ENCODE measurements at places on chromosomes 2 and 18.

GRCh38 chr18:57856128-57856527 is 53.0 kb upstream of the ATP8B1 start:
- no peak for DNase-seq

DNA sequence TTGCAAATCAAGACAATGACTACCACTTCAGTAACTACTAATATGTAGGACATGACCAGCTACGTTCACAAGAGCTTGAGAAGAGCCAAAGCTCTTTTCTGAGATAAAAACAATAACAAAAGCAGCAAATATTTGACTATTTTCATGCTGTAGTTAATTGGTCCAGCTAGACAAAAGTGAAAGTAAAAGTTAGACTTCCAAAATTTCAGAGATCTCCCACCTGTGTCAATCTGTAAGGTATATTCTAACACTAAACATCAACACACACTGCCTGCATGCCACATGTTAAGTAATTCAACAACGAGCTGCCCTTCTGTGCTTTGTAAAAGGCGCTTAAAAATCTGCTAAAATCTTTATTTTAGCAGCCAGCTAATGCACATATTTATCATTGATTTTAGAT is 185.9 kb downstream of the SLC39A10 start:
- no peak for DNase-seq

DNA sequence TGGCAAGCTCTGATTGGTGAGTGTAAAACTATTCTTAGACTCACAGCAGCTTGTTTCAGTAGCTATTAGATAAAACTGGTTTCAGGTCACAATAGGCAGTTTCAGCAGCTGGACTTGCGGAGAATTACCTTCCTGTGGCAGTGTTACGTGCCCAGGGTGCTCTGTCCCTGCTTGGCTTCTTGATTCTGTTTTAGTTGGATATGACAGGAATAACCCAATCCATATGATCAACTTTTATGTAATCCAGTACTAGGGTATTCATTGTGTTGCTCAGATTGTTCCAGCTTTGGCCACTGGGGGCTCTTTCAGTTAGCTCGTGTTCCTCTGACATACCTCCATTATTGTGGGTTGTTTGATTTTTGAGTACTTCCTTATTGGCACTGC is 43.1 kb downstream of the INPP4A start:
- DNase-seq: no peak

DNA sequence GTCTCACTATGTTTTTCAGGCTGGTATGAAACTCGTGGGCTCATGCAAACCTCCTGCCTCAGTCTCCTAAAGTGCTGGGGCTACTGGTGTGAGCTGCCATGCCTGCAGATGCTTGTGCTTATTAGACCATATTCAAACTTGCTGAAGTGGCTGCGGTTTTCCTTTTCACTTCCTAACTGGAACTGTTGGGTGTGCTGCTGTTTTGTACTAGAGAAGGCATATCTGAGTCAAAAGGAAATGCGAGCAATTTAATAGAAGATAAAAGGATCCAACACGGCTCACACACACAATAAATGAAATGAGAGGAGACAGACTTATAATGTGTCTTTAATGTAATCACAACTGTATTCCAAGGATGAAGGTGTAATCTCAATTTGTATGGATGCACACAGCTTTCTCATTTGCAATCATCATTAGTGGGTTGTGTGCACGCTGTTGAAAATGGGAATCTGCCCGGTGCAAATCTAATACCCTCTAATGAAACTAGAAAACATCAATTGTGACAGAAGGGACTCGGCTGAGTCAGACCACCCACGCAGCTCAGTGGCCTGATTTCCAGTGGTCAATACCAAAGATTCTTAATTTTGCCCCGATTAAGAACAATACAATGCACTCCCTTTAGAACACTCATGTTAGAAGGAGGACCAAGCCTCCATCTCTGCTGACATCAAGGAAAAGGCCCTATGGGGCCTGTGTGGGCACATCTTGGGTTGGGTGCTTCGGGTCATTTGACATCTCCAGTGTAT is 532.7 kb downstream of the TDRD15 start:
- peak; percentile 84 for DNase-seq

GRCh38 chr2:181465676-181466375 is 8.6 kb downstream of the ITGA4 start:
- DNase-seq: no peak

DNA sequence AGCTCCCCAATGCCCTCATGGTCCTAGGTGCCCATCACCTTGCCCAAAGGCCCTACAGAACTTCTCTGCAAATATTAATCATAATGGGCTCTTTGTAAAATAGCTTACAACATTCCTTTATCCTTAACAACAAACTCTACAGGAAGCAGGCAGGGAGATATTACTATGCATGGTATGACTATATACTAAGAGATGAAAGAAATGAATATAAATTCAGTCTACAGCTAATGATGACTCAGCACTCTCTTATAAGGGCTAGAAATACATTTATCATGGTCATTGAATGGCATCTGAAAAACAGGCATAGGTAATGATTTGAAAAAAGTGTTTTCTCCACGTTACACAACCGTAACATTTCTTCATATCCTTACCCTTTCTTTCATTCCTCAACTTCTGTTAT is 254.8 kb upstream of the DSEL start:
- DNase-seq: no peak

DNA sequence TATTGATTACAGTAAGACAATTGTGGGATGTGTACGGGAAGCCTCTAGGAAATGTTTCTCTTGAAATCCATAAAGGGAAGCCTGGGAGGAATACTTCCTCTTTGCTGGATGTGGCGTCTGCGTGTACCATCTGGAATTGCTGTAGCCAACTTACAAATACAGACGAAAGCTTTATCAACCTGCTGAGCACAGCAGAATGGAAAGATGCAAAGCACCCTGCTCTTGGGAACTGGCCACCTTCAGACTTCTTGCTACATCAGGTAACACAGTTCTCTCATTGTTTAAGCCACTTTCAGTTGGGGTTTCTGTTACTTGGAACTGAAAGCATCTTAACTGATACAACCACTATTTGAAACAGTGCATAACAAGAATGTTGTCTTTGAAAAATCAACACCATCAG is 213.8 kb downstream of the HRH4 start:
- no peak for DNase-seq

GRCh38 chr2:204116159-204116792 is 179.7 kb downstream of the ICOS start:
- peak; percentile 42 for DNase-seq

GRCh38 chr2:144518748-144519596 is 947 bp downstream of the ZEB2 start:
- DNase-seq: peak; percentile 45

GRCh38 chr2:54680397-54681041 is 42.9 kb upstream of the EML6 start:
- DNase-seq: no peak

DNA sequence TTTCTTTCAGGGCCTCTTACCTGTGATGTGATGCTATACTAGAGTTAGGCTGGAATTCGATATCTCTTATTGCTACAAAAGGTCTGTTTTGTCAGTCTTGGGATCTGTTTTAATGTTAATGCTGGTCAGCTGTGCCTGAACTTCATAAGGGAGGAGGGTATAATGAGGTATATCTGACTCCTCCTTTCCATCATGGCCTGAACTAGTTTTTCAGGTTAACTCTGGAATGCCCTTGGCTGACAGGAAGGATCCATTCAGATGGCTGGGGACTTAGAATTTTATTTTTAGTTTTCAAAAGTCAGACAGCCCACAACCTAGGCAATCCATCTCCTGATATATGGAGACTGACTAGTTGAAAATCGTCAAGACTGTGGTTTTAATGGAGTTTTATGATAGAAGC is 35.9 kb upstream of the TBC1D8 start:
- DNase-seq: no peak

- peak; percentile 10 for DNase-seq
These were observed 38.0 kb downstream of the SLC4A1AP start for GRCh38 chr2:27701676-27702075.

- DNase-seq: peak; percentile 46
These were observed 385.4 kb upstream of the NXPH2 start for GRCh38 chr2:139165601-139166000.

DNA sequence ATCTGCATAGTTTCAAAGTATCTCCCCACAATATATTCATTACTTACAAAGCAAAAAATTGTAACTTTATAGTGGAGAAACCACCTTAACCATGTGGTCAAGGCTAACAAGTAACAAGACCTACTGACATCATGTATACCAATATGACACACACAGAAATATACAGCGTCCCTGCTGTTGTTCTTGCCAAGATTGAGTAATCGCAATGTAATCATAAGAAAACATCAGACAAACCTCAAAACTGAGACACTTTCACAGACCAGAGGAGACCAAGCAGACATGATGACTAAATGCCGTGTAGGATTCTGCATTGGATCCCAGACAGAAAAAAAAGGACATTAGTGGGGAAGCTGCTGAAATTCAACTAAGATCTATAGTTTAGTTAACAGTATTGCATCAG is 123.0 kb downstream of the ACAA2 start:
- DNase-seq: no peak

GRCh38 chr18:46832849-46833248 is 76.0 kb upstream of the ST8SIA5 start:
- DNase-seq: no peak

DNA sequence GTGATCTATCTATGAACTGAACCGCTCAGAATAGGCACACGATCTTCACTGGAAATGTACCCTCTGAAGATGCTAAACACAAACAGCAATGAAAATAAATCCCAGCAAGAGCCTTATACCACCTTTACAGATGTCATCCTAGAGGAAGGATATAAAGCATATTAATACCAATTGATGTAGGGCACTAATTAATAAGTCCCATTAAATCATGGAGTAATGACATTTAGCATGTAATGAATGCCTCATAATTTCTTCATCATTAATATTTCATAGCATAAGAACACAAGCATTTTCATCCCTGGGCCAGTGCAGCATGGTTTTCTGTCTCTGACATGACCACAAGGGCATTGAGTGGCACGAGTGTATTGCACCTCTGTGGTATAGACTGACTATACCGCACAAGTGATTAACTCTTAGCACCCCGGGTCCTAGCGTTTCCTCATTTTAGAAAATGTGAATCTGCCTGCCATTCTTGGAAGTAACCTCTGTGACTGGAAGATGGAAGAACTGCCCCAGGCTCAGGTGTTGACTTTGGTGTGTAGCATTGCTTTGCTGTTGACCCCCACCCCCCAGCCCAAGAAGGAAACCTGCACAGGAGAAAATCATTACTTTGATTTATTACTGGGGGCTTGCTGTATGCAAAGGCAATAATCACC is 1.4 kb upstream of the TMEM178A start:
- no peak for DNase-seq

GRCh38 chr2:211941216-211941747 is 597.3 kb downstream of the ERBB4 start:
- DNase-seq: no peak

DNA sequence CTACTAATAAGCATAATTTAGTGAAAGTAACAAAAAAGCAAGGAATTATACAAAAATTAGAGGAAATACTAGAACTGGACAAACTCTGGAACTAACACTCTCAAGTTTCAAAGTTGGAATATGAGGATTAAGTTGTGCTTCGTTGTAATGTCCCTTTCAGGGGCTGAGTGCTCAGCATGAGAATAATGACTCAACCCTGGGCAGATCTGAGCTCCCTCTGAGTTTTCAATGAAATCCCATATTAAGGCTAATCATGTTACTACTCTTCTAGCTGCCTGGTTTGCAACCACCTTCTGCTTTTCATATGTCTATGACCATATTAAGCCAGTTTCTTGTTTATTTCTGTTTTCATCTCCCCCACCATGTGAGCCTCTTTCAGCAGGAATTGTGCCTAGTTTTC is 274.9 kb upstream of the LRRTM4 start:
- DNase-seq: no peak

GRCh38 chr2:239498981-239499634 is 98.3 kb upstream of the HDAC4 start:
- DNase-seq: peak; percentile 55

DNA sequence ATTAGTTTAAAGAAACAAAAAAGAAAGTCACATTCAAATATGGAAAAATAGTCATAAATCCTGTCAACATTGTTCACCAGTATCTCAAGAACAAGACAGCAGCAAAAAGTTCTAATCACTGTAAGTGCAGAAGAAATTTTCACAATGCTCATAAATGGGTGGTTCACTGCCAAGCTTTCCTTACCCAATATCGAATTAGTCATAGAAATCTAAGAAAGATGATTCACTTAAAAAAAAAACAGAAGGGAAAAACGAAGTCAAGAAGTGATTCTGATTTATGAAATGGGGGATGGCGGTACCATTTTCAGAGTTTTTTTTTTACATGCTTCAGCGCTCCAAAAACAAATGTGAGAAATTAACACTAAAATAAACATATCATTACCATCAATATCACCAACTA is 156.7 kb downstream of the EXOC6B start:
- DNase-seq: no peak

DNA sequence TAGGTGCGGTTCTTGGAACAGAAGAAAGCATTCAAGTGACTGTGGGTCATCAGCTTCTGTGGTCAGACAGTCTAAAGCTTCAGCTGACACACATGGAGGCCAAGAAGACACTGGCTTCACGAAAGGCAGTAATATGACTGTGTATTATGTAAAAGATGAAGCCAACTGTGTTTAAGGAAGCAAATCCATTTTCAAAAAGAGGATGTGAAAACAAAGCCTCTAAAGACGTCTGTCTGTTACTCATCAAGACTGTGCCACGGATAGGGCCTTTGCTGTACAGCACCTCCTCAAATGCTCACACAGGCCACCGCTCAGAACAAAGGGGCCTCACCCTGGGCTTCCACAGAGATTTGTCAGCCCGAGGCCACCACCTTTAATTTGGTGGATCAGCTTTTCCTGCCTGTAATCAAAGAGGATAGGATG is 21.1 kb upstream of the TMEM163 start:
- DNase-seq: no peak

DNA sequence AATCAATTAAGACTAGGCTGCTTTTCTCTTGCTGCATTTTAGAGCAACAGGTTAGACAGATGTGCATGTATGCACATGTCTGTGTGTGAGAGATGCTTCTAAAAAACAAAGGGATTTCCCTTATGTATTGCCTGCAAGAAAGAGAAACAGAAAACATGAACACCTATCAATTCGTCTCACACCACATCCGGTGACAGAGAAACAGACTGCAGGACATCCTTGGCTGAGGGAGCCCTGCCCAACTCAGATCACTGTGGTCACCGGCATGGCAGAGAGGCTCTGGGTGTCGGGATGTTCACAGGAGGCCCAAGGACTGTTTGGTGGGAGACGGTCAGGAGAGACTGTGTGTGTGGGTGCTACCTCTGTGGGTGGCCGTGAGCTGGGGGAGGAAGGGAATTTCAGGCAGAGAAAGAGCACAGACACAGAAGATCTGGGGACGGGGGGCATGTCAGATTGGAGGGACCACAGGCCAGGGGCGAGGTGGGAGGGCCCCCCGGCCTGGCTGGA is 24.9 kb downstream of the FHL2 start:
- DNase-seq: no peak
